GM12864 (cell line): ENCODE measurements at places on chromosomes 4 and X.

DNA sequence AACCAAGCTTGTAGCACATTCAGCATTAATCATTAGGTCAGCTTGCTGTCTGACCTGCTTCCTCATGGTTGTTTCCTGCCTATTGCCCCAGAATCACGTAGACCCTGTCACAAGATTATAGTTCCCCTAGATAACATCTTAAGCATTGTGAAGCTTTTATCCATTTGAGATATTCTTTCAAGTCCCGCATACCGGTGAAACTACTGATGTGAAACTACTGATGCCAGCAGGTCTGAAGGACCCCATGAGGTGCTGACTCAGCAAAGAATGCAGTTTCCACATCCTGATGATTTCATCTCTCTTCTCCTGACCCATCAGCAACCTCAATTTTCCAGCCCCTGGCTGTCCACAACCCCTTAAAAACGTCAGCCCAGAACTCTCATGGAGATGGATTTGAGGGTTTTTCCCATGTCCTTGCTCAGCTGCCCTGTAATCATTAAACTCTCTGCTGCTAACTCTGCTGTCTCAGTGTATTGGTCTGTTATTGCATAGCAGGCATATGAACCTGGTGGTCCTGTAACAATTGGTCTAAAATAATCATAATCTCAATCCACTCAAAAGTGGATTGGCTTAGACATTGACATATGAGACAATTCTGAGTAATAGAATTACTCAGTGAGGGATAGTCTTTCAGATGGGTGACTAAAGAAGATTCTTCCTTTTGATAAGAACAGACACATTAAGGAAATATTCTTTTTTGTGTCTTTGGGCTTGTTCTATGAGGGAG, 26.3 kb upstream of the UBA6 start:
- DNase-seq, result no peak

DNA sequence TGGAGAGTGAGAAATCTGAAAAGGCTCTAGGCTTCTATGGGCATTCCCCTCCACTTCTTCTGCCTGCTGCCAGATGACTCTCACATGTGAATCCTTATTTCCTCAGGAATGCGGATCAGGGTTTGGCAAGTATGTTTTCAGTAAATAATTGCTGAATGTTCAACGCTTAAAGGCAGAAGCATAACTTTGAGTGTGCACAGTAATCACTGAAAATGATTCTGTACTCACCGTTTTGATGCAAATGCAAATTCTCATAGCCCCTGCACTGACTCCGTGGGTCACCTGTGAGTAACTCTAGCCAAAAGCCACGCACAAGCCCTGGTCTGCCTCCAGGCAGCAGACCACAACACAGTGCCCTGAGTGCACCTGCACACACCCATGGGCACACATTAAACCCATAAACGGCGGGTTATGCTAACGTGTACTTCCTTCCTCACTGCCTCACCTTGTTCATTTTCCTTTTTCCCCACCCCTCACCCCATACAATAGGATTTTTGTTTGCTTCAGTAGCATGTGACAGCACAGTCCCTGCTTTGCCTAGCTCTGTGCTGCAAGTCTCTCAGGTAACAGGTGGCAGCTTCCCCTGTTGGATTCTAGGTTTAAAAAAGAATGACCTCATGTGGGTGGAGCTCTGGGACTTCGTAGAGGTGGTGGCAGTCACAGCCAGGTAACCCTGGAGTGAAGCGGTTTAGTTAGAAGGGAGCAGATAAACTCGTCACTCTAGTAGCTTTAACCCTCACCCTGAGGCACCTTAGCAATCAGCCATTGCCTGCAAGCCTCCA, at the start of gene ARHGEF38:
Gene ARHGEF38, plus strand, starts transcription at position 656 of the 782 bp plus-strand sequence. CDS start 146 bp downstream, outside the sequence.
- no peak for DNase-seq

GRCh38 chr4:173777921-173778320, 247.9 kb upstream of the HAND2 start:
- no peak for DNase-seq

DNA sequence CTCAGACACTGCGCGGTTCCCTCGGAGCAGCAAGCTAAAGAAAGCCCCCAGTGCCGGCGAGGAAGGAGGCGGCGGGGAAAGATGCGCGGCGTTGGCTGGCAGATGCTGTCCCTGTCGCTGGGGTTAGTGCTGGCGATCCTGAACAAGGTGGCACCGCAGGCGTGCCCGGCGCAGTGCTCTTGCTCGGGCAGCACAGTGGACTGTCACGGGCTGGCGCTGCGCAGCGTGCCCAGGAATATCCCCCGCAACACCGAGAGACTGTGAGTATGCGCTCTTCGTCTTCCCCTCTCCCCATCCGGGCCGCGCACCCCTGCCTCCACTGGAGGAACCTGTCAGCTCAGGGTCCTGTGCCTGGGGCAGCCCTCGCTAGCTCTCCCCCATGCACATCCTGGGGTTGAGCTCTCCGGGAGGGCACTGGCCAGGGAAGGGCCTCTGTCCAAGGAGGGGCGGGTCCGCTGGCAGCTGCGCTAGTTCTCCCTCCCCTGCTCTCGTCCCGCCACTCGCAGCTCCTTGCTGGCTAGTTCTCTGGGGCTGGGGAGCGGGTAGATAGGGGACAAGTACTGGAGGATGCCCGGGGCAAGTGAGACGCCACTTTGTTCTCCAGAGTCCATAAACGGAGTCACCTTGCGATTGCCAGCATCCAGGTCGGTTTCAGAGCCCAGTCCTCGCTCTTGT, 2.2 kb downstream of the SLIT2 start:
- DNase-seq, result no peak

DNA sequence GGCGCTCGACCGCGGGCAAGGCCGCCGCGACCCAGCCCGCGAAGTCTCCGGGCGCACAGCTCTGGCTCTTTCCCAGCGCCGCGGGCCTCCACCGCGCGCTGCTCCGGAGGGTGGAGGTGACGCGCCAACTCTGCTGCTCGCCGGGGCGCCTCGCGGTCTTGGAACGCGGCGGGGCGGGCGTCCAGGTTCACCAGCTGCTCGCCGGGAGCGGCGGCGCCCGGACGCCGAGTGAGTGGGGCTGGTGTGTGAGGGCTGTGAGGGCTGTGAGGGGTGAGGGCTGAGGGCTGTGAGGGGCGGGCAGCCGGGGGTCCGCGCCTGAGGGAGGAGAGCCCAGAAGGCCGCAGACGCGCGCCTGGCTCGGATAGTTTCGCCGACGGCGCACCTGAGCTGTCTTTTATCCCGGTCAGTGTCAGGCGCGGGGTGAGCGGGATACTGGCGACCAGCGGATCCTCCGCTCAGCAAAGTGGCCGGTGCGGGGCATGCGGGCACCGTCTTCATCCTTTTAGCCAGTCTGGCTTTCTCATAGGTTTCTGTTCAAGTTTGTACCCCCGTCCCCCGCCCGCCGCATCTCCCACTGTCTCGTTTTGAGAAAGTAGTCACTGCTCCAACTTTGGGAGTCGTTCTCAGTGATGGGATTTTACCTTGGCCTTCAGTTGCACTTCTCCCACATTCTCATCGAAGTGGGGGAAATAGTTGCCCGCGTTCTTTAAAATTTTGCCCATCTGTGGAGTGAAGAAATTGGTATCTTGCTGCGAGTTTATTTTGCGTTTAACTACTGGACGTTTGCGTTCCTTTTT, 586 bp downstream of the HERC5 start:
- DNase-seq, result no peak

- DNase-seq, result no peak
Measured at GRCh38 chr4:119794681-119795080, 166.1 kb upstream of the PDE5A start.

GRCh38 chr4:54100595-54101189, 729 bp downstream of the GSX2 start:
- no peak for DNase-seq

DNA sequence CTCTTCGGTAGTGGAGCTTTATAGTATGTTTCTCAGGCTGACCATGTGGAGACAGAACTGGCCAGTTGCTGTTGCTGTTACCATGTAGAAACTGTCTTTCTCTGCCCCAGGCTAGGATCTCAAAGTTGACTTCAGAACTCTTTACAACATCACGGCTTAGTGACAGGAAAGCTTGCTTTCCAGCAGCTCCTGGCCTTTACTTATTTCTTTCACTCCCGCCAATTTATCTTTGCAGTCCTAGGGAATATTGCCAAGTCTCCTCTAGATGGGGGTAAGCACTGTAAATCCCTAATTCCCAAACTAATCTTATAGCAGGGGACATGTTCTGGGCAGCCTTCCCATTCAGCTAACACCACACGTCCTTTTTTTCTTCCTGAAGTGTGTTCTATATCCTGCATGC, 631.6 kb downstream of the SPRY1 start:
- DNase-seq, result no peak

- DNase-seq, result no peak
Measured at GRCh38 chrX:1883772-1884171, 268.9 kb downstream of the ASMT start.

DNA sequence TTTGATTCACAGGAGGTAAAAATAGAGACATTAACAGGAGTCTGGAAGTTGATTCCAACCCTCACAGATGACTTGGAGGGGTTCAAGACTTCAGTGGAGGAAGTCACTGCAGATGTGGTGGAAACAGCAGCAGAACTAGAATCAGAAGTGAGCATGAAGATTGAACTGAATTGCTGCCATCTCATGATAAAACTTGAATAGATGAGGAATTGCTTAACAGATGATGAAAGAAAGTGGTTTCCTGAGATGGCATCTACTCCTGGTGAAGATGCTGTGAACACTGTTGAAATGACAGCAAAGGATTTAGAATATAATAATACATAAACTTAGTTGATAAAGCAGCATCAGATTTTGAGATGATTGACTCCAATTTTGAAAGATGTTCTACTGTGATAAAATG, 76.5 kb downstream of the RELL1 start:
- no peak for DNase-seq

- DNase-seq, result no peak
Measured at GRCh38 chr4:126775485-126776106, 857.2 kb upstream of the INTU start.

GRCh38 chrX:68936126-68936525, 107.3 kb downstream of the EFNB1 start:
- DNase-seq, result no peak

GRCh38 chr4:104138116-104138515, 356.6 kb downstream of the CXXC4 start:
- no peak for DNase-seq

- no peak for DNase-seq
Measured at GRCh38 chr4:9685692-9686091, 95.7 kb upstream of the DRD5 start.

- DNase-seq, result no peak
Measured at GRCh38 chrX:110426155-110426504, 67.5 kb downstream of the RTL9 start.

DNA sequence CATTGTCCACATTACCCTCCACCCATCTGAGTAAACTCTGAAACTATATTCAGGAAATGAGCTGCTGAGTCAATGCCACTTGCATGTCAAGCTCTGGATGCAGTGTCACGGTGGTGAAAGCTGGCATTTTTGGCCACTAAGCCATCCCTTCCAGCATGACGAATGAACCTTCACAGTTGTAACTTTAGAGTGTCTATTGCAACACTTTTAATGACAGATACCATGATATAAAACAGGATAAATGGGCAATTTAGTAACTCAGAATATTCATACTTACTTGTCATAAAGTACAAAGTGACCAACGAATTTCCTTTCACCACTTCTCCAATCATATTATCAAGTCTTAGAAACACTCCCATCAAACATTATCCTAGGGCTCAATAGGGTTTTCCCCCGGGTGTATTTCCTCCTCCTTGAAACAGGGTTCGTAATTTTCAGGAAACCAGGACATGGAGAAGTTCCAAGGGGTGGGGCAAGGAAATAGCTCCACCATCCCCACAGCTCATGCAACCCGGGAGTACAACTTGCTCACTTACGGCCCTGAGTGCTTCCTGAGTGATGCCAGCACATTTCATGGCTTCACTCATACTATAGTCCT, 73.1 kb downstream of the MTHFD2L start:
- DNase-seq, result no peak

GRCh38 chr4:119678761-119679160, 50.2 kb upstream of the PDE5A start:
- no peak for DNase-seq

DNA sequence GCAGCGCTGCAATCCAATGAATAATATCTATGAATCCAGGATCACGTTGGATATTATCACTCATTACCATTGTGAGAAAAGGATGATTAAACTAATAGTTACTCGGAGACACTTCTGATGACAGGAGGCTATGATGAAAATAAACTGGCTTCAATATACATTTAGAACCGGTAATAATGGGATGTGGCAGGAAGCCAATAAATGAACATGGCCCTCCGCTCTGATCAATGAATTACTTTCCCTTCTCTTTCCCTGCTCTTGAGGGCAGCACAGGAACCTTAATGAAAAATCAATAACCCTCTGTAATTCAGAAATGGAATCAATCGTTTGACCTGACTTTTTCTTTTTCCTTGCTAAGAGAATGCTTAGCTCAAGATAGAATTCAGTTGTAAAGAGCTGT, 103.9 kb upstream of the PAQR3 start:
- DNase-seq, result no peak

DNA sequence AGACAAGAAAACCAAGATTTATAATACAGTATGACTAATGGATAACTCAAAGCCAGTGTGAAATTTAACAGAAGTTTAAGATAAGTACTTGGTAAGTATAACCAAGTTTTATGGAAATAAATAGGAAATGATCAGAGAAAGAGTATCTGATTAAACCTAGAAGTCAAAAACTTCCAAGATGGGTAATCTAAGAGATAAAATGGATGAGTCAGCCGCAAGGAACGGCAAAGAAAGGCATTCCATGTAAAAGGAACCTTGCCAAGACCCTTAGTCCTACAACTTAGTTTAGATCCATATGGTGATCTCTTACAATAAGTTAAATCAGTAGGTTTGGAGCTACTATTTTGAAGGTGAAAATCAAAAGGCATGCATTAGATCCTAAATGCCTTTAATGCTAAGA, 34.8 kb downstream of the LIN54 start:
- DNase-seq, result no peak

DNA sequence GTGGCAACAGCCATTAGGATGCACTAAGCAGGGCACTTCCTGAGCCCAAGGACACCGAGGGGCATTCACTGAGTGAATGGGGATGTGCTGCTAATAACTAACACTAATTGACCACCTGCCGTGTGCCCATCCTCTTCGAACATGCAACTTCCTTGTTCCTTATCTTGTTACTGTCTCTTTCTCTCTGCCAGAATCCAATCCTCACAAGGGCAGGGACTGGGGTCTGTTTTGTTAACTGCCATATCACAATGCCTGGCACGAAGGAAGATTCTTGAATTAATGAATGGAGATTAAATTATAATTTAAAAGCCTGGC, 1.3 kb downstream of the ERAS start:
- no peak for DNase-seq

DNA sequence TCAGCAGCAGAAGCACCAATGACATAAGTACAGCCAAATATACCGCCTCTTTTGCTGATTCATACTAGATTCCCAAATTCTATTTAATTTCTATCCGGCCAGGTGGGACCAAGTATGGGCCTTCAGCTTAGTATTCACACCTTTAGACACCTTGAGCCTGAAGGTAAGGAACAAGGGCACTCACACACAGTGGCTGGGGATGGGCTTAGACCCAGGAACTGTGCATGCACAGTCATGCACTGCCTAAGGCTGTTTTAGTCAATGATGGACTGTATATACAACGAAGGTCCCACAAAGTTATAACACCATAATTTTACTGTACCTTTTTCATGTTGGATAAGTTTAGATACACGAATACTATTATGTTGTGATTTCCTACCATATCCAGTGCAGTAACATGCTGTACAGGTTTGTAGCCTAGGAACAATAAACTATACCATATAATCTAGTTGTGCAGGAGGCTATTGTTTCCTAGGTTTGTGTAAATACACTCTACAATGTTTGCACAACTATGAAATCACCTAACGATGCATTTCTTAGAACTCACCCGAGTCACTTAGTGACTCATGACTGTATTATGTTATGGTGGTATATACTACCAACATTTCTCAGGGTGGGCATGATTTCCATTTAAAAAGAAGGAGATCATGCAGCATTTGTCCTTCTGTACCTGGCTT, 9.7 kb upstream of the CLNK start:
- no peak for DNase-seq
